ENCODE measurements at places on chromosomes 11 and 22.

DNA sequence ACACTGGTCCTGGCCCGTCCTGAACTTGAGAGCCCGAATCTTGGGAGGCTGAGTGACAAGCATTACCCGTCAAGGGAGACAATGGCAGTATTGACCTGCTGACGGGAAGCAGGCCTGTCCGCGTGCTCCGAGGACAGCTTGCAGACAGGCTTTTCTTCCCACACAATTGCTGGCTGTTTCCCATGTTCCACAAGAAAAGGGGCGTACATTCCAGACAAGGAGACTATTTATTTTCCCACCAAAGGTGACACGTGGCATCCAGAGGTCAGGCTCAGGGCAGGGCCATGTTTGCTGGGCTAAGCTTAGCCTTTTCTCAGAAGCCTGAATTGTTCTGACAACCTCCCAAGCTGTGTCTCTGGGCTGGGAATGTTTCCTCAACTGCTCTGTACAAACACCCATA is 86.9 kb upstream of the SPON1 start:
- DNase-seq = no peak

GRCh38 chr11:17551347-17552040 is 4.4 kb downstream of the OTOG start:
- no peak for DNase-seq

DNA sequence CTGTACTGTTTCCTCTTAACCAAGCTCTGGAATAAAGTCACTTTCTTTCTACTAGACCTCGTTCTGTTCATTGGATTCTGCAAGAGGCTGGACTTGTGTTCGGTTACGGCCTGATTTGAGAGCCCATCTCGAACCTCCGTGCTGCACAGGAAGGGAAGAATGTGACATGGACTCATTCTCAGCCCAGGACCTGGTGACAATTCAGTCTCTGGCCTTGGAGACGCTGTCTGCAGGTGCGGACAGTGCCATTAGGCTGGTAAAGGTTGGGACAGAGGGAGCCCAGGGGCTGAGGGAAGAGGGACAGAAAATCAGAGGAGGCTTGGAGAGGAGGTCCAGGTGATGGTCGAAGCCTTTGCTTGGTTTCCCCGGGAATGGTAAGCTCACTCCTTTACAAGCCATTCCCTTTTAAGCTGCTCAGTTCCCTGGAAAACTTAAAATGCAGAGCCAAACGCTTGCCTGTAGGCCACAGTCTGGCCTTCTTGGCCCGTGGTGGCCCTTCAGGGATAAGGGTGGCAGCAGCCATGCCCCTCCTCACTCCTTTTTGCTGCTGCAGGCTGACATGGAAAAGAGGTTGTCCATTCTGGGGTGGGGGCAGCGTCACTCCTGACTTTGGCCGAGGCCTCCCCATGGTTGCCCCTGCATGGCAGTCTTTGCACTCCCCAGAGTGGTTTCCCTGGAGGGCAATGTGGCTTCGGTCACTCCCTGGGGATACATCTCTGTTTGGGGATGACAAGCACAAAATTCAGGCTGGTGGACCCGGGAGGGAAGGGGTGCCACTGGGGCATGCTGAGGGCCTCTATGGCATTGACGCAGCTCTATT is 52.3 kb downstream of the SHISAL1 start:
- DNase-seq = no peak

- no peak for DNase-seq
These were observed 120.7 kb upstream of the TOP3B start for GRCh38 chr22:22103078-22103875.

DNA sequence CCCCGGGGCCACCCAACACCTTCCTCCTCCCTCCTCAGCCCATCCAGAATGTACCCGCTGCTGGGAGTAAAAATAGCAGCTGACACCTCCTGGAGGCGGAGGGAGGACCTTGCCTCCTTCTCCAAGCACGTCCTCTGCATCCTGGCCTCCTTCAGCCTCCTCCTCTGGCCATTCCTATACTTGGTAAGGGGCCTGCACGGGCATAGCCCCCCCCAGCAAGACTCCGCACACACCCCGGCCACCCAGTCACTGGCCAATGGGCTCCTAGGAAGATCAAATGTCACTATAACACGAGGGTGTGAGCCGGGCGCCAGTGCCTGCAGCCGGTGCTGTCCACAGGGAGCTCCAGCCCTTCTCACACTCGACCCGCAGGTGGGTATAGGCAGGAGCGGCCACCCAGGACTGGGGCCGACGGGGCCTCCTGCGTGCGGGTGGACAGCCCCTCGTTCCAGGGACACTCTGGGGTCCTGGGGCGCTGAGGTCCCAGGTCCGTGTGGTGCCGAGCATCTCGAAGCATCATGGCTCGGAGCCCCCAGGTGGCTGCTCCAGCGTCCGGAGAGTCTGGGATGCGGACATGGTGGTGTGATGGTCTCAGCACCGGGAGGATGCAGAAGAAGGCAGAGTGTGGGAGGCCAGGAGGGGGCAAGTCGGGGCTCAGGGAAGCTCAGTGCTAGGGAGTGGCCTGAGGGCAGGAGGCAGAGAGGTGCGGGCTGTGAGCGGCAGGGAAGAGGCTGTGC is at the start of gene TNNT3:
TNNT3 (plus strand) TSS at position 313 of the 737 bp plus-strand sequence. CDS start 3,172 bp downstream, outside the sequence.
- DNase-seq = no peak

GRCh38 chr22:41725510-41726110 is 26.3 kb downstream of the MEI1 start:
- no peak for DNase-seq

GRCh38 chr11:19426756-19427403 is 186.1 kb upstream of the E2F8 start:
- no peak for DNase-seq

DNA sequence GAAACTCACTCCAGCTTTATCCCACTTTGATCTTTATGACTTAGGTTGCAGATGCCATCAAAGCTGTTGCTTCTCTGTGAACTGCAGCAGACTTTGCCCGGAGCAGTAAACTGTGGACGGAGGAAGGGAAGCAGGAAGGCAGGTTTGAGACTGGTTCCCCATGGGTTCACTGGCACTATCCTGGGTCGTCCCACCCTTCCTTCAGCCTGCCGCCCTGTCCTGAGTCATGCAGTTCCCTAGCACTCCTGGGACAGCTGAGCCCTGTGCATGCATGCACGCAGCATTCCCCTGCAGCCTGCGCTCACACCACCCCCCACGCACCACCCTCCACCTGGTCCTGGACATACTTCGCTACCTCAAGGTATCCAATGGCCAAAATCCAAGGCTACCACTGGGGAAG is 23.5 kb upstream of the P2RY2 start:
- no peak for DNase-seq

DNA sequence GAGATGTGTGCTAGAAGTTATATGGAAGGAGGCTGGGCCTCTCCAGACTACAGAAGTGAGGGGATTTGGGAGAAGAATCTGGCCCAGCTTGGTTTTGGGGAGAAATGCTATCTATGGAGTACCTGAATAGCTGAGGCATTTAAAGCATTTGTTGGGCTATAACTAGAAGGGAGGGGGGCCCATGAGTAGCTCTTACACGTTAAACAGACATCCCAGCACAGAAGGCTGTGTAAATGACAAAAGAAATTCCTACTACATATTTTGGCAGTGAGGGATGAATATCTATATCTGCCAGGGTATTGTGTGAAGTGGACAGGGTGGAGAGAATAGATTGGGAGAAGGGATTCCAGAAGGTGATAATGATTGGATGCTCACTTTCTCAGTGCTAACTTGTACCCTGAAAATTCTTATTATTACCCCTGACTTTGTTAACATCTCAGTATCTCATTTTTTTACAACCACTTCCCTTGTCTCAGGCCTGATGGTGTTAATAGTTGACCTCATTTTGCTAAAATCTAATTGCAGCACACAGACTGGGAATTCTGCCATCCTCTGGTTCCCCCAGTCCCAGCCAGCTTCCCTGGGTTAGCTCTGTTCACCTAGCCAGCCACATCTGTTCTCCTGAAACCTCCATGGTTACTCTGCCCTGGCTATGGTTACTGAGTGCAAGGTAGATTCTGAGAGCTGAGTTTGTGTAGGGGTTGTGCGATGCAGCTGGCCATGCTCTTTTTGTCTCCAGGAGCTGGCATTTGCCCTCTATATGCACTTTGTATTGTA is 28.8 kb upstream of the RRM1 start:
- DNase-seq = no peak

GRCh38 chr11:68987211-68987610 is 6.4 kb upstream of the MRGPRD start:
- no peak for DNase-seq

DNA sequence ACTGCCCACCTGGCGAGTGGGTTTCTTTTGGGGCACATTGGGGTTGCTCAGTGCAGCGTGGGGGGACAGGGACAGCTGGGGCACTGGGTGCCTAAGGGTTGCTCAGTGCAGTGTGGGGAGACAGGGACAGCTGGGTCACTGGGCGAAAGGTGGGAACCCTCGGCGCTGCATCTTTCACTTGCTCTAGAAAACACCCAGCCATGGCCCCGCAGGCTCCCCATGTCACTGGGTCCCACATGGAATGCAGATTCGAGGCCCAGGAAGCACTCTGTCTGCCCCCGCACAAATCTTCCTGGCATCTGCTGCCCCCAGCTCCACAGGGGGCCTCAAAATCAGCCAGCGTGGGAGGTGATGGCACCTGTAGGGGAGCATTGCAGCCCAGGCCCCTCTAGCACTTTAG is 229.3 kb downstream of the BRD1 start:
- DNase-seq = no peak

- no peak for DNase-seq
These were observed 30.5 kb upstream of the PHOX2A start for GRCh38 chr11:72274435-72274834.

DNA sequence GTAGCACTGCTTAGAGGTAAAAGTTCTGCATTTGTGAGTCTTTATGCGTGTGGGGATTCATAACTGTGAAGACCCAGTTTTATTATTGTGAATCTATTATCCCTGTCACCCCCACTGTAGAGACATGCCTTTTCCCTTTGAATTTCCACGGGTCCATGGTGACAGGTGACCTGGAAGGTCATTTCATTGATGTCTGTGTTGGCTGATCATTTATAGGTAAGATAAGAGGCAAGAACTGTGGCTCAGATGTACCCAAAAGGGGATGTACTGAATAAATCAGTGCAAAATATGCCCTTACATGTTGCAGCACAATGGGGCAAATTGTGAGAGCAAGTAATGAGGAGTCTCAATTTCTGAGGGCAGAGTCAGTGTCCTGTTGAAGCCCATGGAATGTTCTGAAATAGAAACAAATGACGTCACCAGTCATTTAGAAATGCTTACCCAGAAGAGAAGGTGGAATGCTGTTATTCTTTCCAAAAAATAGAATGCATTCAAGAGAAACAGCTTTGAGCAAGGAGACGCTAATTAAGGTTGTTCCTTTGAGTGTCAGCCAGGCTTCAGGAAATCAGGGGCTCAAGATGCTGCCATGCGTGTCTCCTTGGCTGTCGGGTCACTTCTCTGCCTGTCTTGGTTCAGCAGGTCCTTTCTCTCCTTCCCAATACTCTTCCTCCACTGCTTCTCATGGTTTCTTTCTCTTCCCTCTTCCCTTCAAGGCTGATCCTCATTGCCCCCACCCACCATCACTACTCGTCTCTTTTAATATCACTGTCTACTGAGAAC is 118.7 kb upstream of the E2F8 start:
- no peak for DNase-seq

- DNase-seq = no peak
These were observed 303.6 kb downstream of the OPCML start for GRCh38 chr11:133228471-133229329.

DNA sequence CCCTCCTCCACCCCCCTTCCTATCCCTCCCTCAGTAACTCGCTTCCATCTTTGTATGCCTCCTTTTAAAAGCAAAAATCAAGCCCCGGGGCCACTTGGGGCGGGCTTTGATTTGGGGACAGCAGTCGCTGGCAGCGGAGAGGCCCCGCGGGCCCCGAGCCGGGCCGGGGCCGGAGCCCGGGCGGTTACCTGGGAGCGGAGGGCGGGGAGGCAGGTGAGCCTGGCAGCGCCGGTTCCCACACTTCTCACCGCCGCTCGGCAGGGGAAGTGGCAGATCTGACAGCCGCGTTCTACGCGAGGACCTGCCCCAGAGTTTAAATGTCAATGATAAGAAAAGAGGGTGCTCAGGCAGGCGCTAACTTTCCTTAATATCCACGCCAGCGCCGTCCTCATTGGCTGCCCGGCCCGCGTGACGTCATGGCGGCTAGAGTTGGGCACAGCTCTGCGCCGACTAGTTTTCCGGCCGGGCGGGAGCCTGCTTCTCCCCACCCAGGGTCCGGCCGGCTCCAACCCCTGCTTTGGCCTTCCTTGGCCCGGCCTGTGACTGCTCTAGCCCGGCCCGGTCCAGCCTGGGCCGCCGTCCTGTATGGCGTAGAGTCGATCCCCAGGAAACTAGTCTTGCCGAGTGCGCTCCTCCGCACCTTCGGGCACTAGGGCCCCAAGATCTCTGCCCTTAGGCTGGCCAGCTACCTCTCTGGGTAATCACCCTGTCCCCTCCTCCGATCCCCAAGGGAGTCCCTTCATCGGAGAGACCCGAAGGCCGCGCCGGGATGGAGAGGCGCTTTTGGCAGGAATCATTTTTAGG is 6.7 kb upstream of the PAX6 start:
- DNase-seq = no peak

GRCh38 chr11:62545437-62546243 is 966 bp downstream of the AHNAK start:
- DNase-seq = no peak

- DNase-seq = no peak
These were observed 12.2 kb upstream of the PIM3 start for GRCh38 chr22:49948116-49948957.

DNA sequence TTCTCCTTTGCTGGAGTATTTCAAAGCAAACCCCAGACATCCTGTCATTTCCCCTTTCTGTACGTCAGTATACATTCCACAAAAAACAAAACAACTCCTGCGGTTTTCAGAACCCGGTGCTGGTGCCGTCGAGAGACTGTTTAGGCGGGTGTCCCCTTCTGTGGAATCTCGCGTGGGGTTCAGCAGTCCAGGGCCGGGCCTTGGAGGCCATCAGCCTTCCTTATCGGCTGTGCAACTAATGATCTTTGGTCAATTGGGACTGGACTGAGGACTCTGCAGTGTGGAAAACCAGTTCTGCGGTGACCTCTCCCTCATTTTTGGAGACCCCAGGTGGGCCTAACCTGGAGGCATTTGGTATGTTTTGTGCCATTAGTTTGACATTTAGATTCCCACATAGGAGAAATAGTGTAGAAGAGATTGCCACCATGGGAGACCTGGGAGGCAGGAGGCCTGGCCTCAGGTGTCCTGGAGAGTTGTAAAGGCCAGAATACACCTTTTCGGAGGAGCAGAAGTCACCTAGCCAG is 84.4 kb downstream of the TBC1D22A start:
- DNase-seq = no peak

- no peak for DNase-seq
These were observed 42.2 kb downstream of the P4HA3 start for GRCh38 chr11:74269161-74269811.

GRCh38 chr11:70070706-70071105 is 7.4 kb upstream of the ANO1 start:
- no peak for DNase-seq

DNA sequence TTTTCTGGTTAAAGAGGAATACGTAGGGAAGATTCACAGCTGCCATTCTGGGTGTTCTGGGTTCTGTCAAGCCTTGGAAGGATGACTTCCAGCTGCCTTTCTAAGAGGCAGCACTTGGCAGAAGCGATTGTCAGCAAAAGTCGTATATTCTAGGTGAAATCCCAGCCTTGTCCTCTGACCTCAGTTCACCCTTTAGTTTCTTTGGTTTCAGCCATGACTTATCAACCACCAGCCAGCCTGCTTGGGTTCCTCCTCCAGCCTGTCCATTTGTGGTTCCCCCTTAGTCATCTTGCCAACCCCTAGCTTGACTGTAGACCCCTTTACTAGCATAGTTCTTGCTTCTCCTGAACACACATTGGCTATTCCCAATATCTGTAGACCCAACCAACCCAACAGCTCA is 102.3 kb upstream of the CD44 start:
- DNase-seq = no peak

GRCh38 chr11:120102050-120102863 is 35.7 kb downstream of the TRIM29 start:
- no peak for DNase-seq
